EL (cell line): ENCODE measurements at places on chromosomes 2 and 18.
A peak's percentile ranks its signal among the peaks of the same experiment; 100 is the strongest.

GRCh38 chr18:24378598-24378997 is 19.0 kb downstream of the OSBPL1A start:
- DNase-seq: no peak

DNA sequence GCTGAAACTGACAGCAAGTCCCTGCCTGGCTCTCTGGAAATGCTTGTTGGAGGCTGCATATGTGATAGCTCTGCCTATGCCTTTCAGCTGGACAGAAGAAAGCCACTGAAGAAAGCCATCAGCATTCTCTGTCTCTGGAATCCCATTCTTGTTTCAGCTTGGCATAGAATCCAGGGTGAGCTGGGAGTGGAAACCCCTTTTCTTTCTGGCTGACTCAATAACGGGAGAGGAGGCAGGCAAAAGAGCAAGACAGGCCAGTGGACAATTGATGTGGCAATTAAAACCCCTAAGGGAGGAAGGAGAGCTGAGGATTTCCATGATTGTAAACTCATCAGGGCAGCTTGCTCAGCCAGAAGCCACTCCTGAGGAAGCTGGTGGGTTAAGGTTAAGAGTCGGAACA is 208.1 kb downstream of the CLIP4 start:
- DNase-seq: no peak

DNA sequence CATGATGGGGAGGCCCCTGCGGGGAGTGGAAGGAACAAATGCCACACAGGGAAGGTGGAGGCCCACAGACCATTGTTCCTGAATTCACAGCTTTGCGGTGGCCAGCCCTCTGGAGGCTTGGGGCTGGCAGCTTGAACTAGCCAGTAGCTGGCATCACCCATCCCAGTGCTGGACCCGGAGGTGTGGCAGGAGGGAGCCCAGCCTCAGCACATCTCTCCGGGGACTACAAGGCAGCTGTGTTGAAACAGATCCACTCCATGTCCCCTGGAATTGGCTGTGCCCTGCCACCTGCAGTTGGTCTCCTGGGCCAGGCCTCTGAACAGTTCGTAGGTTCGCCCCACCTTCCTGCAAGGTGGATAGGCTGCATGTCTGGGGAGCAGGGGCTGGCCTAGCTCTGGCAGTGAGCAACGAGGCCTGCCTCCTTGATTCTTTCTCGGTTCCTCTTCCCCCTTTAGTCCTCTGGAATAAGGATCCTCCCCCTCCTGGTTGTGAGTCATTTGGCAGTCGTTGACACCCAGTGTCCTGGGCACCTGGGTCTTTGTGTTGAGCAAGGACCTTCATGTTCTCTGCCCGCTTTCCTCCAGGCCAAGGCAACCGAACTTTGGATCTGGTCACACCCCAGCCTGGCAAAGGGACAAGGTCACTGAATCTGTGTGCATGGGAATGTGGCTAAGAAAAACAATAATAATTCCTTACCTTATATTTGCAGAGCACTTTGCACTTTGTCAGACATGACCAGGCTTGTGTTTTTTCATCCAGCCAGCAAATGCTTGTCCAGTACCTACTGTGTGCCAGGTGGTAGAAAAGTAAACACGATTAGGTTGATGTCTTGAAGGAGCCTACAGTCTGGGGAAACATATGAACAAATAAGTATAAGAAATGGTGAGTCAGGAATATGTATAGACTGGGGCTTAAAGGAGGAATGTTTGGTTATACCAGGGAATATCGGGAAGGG is 55.0 kb upstream of the MCFD2 start:
- DNase-seq: peak; percentile 33

DNA sequence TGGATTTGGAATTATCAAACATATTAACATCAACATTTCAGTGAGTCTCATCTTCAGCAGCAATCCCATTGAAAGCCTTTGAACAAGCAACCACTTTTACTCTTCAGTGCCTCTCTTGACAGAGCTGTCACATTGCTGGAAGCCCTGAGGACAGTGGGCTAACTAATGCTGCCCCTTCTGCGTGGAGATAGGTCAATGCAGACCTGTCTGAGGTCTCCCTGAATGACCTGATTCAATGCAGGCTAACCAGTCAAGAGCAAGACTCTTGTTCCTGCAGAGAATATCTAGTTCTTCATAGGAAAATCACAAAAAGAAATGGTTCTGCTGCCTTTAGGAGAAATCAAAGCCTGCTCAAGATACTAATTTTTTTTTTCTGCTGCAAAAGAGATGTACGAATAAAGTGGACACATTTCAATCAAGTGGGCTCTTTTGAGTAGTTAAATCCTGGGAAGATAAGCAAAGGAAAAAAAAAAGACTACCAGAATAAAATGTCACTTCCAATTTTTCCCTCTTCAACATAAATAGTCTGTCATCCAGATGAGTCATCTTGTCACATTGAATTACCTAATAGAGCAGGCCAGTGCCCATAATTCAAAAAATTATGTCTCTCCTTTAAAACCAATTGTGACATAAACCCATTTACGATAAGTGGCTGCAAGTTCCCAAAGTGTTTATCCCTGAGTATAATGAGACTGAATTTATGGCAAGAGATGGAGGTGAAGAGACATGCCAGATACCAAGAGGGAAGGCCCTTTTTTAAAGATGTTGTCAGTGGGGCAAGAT is 1269.0 kb upstream of the DDX18 start:
- no peak for DNase-seq

DNA sequence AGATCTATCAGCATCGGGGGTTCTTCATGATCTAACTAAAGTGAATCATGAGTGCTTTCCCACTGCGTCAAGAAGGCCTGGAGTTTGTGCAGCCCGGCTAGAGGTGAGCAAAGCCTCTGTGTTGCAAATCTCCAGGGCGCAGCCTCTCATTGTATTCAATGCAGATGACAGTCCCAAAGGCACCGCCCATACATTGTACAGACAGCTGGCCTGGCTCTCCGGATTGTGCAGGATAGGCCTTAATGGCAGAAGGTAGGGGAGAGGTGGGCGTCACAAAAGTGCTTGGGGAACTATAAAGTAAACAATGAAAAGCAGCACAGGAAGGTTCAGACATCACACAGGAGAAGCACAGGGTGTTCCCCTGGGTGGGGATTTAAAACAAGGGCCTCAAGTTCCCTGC is 907 bp upstream of the GYPC start:
- DNase-seq: no peak

GRCh38 chr18:76435316-76435989 is 59.6 kb downstream of the ZNF516 start:
- DNase-seq: no peak
